ENCODE measurements at places on chromosomes 5 and 9.

- DNase-seq, result peak; percentile 29
Observed at GRCh38 chr5:94690778-94691177, 72.3 kb downstream of the SLF1 start.

DNA sequence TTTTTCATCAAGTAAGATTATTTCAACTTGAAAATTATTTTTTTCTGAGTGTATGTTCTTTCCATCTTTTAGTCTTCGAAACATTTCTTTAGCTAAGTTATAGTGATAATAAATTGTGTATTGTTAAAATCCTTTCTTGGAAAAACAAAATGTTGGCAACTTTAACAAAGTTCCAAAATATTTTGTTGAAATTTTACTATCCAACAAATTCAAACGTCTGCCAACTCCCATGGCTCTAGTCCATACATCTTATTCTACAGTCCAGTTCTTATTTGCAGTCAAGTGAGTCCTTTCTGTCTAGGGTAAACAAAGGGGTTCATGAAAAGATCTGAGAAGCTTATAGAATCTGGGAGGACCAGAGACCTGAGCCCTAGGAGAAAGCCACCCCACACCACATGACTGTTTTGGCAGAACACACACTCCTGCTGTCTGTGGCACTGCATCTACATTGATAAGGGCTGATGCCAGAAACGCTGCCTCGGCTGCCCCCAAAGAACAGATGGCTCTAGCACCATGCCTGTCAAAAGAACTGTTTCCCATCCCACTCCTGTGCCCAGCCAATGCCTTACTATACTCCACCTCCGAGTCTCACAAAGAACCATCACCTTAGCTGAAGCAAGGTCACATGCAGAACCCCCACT is 47.5 kb downstream of the FEM1C start:
- no peak for DNase-seq

GRCh38 chr9:136127313-136127712 is 8.6 kb upstream of the TMEM250 start:
- no peak for DNase-seq

DNA sequence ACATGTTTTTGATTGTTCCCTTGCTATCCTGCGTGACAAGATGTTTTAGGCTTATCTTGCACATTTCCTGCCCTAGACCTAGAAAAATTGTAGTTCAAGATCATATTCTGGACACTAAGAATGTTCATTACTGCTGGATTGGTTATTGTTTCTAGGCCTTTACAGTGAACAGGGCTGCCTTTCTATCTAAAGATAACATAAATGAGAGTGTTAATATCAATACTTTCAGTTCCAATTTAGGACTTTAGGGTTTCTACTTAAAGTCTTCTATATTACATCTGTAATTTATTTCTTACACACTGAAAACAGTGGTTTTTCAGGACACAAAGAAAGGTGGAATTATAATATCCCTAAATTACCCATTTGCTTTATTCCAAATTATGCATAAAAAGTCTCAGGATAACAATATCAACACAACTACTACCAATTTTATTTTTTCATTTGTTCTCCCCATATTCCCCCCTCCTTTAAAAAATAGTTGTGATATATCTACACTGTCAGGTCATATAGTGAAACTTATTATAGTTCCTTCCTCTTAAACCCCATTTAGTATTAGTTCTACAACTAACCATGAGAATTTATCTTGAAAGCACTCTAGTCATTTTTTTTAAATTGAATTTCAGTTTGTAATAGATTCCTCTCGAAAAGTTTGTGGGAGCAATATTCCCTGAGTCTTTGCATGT is 293.9 kb upstream of the RIOK2 start:
- DNase-seq, result no peak

DNA sequence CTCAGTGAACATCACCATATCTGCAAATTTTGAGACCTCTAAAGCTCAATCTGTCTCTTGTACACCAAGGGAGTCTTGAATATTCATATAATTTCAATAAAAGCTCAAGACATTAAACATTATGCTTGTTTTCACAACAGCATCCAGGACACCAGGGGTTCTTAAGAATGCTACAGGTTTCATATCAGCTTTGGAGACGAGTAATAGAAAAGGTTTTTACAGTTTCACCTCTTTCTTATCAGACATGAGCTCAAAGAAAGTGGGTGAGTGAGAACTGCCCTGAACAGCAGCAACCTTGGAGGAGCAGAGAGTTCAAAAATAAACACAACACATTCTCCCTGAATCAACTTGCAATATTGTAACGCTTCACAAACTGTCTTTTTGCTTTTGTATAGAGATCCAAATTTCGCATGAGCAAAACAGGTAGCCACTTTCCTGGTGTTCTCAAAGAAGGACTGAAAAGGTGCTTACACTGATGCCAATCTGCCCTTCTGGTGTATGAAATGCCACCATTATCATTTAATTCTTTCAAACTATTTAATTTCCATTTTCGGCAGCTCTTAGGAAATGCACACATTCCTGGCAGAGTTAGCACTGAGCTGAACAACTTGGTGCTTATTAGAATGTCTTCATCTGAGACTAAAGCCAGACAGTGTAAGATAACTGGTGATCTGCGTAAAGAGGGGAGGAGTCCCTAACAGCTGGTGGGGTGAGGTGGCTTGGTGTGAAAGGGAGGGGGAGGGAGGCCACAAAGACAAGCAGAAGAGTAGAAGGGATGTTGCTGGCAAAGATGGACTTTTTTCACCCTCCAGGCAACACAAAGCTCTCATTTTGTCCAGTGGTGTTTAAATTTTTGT is 535.3 kb downstream of the PDE4D start:
- no peak for DNase-seq

DNA sequence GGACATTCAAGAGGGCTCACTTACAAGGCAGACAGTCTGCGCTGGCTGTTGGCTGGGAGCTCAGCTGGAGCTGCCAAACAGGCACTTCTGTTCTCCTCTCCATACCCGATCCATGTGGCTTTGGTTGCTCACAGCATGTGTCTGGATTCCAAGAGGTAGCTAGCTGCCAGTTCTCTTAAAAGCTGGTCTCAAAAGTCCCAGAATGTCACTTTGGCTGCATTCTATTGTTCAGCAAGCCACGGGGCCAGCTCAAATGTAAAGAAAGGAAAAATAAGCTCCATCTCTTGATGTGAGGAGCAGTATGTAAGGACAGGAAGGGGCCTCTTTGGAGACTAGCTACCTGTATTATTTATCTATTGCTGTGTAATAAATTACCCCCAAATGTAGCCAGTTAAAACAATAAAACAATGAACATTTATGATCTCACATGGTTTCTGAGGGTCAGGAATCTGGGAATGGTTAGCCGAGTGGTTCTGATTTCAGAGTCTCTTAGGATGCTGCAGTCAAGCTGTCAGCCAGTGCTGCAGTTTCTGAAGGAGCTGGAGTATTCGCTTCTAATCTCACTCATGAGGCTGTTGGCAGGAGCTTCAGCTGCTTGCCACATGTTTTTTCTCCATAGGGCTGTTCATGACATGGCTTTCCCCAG is 112.7 kb upstream of the CLINT1 start:
- DNase-seq, result peak; percentile 63

GRCh38 chr5:135810188-135810943 is 24.1 kb upstream of the SLC25A48 start:
- DNase-seq, result peak; percentile 16

DNA sequence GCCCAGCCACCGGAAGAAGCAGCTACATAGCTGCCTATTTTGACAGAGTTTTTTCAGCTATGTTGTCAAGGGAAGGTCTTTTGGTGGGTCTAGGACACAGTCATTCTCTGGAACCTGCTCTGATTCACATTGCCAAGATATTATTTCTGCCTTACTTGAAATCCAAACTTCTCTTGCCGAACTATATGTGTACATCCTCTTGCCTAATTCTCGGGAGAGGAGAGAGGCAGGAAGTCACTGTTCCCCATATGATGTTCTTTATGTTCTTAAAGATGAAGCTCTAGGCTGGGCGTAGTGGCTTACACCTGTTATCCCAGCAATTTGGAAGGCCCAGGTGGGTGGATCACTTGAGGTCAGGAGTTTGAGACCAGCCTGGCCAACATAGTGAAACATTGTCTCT is 8.6 kb downstream of the TMEM252 start:
- DNase-seq, result no peak

DNA sequence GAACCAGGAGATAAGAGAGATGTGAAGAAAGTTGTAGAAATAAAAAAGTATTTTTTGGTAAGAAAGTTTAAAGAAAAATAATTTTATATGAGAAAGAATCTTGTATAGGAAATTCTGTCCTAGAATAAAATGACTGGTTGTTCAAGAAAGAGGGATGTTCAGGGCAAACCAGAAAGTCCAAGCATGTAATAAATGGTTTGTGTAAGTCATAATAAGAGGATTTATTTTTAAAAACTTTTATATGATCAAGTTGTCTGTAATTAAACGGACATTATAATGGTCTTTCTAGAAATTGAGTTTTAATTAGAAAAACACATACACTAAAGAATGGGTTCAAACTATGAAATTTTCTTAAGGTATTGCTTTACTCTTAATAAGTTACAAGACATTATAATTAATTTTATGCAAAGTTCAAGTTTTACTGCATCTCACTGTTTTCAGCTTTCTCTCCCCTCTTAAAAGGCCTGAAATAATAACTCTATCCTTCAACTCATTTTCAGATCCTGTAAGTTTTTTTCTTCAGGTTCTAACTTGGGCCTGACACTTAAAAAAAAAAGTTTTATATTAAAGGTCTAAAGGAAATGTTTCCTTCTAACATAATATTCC is 56.1 kb upstream of the ZNF300 start:
- no peak for DNase-seq

DNA sequence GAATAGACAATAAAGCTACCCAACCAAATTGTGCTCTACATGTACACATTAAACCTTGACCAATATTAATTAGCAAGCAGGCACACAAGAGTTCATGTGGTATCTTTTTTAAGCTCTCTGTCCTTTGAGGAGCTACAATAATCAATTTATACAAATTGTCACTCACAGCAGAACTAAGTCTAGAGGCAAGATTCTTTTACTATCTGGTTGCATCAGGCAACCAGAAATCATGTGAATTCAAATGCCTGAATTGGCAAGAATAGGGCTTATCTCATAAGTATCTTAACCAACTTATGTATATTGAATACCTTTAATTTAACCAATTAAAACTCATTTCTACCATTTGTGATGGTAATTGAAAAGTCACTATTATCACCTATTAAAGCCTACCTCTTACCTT is 145.5 kb upstream of the HAPLN1 start:
- DNase-seq, result no peak

- DNase-seq, result no peak
Observed at GRCh38 chr9:89051421-89052025, 60.3 kb downstream of the S1PR3 start.

DNA sequence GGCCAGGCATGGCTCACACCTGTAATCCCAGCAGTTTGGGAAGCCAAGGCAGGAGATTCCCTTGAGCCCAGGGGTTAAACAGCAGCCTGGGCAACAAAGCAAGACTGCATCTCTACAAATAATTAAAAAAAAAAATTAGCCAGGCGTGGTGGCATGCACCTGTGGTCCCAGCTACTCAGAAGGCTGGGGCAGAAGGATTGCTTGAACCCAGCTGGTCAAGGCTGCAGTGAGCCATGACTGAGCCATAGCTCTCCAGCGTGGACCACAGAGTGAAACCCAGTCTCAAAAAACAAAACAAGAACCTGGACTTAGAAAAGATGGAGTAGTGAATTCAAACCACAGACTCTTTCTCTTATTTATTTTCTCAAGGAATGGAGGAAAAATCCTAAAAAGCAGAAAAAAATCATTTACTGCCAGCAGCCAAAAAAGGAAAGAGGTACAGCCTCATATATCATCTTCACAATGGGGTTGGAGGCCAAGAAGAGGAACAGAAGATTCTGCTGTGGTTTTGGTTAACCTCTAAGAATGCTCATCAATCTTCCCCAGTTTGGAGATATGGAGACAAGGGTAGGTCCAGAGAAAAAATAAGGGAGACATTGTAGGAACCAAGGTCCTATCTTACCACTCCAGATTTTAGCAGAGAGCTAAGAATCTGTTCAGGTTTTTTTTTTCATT is 40.0 kb upstream of the MYO10 start:
- DNase-seq, result no peak

DNA sequence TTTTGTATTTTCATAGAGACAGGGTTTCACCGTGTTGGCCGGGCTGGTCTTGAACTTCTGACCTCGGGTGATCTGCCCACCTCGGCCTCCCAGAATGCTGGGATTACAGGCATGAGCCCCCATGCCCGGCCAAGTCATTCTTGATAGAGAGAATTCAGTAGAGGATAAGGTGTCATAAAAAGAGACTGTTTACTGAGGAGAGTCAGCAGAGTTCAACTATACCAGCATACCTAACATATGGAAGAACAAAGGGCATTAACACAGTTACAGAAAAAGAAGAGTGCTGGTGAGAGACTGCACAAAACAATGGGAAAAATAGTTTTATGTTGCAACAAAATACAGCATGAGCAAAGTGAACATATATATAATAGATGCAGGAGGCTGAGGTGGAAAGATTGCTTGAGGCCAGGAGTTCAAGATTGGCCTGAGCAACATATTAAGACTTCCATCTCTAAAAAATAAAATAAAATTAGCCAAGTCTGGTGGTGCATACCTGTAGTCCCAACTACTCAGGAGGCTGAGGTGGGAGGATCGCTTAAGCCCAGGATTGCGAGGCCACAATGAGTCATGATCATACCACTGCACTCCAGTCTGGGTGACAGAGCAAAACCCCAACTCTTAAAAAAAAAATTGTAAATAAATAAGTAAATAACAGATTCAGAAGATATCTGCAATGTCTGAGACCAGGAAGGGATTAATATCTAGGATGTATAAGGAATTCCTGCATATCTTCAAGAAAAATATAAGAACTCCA is 19.5 kb downstream of the B4GALT1 start:
- no peak for DNase-seq

- no peak for DNase-seq
Observed at GRCh38 chr5:33816791-33817190, 75.0 kb downstream of the ADAMTS12 start.

DNA sequence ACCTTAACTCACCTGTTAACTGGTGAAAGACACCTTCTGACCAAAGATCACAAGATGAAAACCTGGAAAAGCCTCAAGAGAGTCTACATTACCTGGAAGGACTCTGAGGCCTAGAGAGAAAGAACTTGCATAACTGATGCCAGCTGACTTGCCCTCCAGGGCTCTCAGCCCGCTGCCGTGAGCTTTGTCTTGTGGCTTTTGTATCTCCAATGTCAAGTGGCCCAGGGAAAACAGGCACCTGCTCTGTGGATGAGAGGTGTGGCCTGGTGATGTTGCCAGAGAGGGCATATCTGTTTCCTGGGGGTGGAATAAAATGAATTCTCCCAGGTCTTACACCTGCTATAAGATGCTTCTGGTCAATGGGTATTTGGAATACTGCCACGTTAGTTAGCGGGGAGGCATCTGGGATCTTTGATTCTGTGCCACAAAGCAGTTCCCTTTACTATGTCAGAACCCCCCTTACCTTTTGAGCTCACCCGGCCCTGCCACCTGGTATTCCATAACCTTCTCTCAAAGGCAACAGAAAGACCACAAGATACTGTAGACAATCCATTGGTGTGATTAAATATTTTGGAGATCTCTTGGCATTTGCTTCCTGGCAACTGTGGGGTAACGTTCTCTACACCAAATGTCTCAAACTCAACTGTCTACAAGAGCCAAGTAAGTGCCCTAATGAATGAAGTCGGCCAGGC is 54.9 kb upstream of the N4BP3 start:
- peak; percentile 62 for DNase-seq

- DNase-seq, result no peak
Observed at GRCh38 chr5:61275841-61276240, 56.2 kb upstream of the ZSWIM6 start.

GRCh38 chr9:124622882-124623281 is 115.7 kb upstream of the NR5A1 start:
- no peak for DNase-seq

GRCh38 chr5:88761269-88761850 is 121.6 kb downstream of the MEF2C start:
- DNase-seq, result no peak

GRCh38 chr5:33309068-33309467 is 131.7 kb upstream of the TARS1 start:
- DNase-seq, result no peak

Measured in NCI-H1092 (cell line).